Islet precursor cell (in vitro differentiated cells): ENCODE measurements at places on chromosomes 2 and 18.

DNA sequence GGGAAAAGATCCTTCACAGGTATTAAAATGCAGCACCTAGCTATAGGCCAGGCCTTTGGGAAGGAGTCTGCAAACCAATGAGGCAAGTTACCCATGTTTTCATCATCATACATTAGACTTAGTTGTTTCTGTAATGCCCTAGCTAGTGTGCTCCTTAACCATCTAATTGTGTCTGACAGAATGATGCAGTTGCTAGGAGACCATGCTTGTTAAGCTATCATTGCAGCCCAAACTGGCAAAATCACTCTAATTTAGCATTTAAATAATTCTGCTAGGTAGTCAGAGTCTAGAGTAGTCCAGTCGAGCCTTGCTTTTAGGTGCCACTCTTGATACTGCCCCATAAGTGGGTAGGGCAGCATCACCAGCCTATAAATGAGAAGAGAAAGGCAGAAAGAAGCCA lies 34.9 kb downstream of the GAD1 start:
- DNase-seq, result no peak

- no peak for DNase-seq
Observed at GRCh38 chr2:69791045-69791444, 38.4 kb upstream of the GMCL1 start.

DNA sequence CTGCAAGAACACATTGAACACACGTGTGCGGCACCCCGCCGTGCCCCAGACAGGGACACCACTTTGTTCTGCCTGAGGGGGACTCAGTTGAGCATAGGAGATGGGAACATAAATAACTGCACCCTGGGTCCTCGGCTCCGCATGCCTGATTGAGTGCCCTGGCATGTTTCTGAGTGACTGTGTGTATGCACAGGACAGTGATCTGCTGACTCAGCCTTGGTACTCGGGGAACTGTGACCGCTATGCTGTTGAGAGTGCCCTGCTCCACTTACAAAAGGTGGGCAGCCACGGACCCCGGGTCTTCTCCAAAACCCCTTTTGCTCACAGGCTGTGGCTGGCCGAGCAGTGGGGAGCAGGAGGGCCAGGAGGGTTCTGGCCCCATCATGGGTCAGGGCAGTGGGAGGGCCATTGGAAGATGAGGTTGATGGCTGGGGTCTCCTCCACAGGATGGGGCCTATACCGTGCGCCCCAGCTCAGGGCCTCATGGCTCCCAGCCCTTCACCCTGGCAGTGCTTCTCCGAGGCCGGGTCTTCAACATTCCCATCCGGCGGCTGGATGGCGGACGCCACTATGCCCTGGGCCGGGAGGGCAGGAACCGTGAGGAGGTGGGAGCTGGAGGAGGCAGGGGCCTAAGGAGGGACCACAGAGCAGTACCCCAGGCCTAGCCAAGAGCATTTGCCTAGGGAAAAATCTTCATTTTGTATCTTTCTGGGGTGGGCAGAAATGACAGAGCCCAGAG lies 16.9 kb downstream of the SH2D6 start:
- DNase-seq, result no peak

DNA sequence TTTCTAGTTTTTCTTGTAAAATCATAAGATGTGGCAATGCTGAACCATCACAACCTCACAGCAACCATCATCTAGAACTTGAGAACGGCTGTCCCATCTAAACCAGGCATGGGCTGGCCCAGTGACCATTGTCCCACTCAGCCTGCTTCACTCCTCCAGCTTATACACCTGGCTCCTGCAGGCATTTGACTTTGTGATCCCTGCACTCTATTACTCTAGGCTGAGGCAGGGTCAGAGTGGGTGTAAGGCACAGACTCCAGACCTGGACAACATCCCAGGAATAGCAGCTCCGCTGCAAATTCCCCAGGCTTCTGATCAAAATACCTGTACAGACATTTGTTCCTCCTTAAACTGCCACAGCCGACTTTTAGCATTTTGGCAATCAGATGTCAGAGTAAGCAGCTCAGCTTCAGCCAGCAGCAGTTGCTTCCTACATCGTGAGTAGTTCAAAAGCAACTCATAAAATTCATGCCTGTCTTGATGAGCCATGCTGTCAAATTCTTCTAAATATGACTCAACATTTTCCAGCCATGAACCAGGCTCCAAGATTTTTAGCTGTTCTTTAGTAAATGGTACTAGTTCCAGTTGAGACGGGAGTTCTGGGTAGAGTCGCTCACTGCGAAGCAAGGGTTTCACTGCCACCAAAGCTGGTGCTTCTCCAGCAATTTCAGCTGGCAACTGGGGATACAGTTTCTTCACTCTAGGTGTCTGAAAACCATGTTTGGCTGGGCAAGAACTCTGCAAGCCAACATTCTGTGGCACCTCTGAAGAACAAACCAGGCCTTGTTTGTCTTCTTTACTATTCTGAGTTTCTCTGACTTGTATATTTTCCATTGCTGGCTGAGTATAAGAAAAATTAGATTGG lies 12.8 kb downstream of the EPG5 start:
- no peak for DNase-seq

DNA sequence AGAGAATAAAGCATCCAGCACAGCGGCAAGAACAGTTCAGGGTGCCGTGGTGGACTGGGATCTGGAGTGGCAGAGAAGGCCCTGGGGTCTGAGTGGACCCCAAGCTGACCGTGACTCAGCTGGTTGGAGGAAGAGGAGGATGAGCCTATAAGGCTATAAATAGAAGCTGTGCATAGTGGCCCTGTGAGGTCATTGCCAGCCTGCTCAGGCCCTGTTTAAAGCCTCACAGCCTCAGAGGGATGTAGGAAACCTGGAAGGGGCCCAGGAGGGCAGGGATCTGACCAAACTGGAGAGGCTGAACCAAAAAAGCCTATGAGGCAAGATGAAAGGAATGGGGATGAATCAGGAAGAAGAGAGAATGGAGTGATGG lies 11.3 kb upstream of the DES start:
- DNase-seq, result peak; percentile 77

DNA sequence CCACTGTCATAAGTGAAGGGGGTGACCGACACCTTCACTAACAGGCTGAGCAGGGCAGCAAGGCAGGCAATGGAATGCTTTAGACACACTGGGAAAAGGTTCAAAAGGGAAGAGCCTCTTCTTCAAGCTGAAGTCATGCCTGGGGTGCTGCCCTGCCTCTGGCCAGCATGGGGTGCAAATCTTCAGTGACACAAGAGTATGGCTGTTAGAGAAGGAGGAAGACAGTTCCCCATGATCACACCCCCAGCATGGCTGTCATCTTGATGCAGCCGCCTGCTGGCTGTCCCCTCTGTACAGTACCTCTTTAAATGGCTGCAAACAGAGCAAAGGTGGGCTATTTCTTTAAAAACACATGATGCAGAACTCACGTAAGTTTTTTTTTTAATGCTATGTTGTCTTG lies 71.9 kb downstream of the INPP4A start:
- DNase-seq, result no peak

DNA sequence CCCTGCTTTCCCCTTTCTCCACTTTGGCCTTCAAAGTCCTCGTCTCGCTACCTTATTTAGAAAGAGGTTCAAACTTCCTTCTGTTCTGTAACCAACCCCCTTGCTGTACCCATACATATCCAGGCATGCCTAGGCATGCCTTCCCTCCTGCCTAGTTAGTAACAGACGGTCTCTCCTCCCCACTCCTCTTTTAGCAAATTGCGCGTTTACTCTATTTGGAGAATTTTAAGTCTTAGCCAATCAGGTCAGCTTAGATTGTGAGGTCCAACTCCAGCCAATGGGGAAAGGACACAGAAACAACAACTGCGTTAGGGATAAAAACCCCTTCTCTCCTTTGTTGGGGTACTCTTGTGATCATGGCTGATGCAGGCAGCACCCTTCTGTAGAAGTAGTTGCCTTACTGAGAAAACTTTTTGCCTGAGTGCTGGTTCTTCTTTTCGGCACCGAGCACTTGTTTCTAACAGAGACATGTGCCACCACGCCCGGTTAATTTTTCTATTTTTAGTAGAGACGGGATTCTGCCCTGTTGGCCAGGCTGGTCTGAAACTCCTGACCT lies 85.9 kb upstream of the FOXI3 start:
- no peak for DNase-seq

DNA sequence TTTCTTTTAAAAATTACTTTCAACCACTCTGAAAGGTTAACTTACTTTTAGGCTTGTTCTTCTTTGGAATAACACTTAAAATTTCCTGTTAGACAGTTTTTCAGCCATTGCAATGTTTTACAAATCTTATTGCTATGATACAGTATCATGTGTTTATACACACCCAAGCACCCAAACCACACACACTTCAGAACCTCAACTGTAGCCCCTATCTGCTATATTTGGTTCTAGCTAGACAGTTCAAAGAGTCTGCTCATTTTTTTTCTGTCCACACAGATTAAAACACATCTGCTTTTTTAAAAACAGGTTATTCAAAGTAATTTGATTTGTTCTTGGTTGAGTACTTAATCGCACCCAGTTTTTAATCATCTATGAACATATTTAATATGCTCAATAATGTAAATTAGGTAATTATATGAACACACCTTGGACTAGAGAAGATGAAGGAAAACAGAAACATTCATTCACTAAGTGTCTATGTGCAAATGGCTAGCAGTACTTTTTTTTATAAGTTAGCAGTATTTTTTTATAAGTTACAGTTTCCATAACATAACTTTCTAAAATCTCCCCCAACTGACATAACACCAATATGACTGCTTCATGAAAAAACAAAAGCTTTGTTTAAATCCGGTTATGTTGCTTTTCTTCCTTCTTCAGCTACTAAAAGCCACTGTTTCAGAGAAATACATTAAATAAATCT lies 17.6 kb downstream of the FBXO11 start:
- DNase-seq, result no peak

DNA sequence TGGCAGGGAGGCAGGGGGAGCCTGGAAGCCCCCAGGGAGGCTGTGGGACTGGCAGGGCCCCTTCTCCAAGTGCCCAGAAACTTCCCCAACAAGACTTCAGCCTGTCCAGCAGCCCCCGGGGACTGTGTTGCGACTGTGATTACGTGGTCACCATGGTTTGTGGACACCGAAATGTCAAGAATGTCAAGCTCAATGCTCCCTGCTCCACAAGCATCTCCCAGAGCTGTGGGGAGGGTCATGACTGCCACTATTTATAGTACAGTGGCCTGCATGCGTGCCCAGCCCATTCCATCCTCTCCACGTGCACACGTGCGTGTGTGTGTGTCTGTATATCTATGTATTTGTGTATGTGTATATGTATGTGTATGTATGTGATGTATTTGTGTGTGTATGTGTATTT lies 93.8 kb upstream of the MBOAT2 start:
- DNase-seq, result peak; percentile 75

DNA sequence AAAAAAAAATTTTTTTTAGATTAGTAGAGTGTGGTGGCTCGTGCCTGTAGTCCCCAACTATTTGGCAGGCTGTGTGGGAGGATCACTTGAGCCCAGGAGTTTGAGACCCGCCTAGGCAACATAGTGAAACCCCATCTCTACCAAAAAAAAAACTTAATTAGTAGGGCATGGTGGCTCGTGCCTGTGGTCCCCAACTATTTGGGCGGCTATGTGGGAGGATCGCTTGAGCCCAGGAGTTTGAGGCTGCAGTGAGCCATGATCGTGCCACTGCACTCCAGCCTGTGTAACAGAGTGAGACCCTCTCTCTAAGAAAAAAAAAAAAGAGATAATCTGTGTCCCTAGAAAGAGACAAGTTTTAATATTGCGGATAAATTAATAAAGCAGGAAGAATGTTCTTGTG lies 8.8 kb downstream of the GPR55 start:
- peak; percentile 18 for DNase-seq

DNA sequence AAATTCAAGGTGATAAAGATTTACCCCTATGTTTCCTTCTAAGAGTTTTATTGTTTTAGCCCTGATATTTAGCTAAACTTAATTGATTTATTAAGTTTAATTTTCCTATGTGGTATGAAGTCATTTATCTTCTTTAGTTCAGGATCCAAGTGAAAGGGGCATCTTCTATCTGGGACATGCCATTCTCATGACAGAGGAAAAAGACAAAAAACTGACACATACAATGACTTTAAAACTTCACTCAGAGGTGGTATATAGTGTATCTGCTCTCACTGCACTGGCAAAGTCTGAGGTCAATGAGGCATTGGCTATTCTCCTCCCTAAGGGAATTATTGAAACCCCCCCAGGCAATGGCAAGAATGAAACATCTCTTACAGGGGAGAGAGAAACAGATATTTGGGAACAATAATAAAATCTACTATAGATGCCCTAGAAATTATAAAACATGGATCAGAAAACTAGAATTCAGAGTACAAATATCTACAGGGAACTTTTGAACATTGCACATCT lies 237.4 kb downstream of the MYCN start:
- no peak for DNase-seq

DNA sequence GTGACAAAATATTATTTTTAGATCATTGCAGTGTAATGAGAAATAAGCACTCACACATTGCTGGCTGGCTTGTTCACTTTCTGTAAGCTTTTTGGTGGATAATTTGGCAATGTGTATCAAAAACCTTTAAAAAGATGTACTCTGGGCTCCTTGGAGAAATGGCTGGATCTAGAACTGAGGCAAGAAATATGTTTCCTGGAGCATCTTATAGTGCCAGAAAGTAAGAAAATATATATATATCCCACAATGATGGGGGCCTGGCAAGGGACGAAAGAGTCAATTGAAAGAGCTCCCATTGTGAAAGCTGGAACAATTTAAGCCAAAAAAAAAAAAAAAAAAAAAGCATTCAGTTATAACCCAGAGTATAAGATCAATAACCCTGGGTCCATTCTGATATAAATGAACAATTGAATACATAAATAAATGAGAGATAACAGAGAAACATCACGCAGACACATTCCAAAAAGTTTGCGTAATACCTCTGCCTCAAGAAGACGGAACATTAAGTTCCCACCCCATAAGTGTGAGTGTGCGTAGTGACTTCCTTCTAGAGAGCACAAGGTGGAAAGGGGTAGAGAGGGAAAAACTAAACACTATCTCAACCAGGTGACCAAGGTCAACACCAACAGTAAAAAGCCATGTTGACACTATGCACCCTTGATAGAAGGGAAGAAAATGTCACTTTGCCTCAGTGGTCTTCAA lies 77.5 kb downstream of the BIN1 start:
- DNase-seq, result peak; percentile 4

DNA sequence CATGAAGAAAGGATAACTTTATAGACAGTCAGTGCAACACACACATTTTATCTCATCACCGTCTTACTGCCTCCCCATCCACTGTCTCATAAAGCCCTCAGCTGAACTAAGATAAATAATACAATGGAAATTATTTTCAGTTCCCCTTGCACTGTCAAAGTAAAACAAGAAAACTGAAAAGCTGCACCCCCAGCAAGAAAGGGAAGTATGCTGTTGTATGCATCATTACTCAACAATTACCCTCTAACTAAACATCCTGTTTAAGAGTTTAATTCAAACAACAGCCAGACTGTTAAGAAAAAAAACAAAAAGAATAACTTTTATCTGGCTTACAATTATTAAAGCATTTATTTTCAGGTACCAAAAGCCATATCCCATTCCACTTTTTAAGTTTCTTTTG lies 25.0 kb downstream of the MPPE1 start:
- no peak for DNase-seq

DNA sequence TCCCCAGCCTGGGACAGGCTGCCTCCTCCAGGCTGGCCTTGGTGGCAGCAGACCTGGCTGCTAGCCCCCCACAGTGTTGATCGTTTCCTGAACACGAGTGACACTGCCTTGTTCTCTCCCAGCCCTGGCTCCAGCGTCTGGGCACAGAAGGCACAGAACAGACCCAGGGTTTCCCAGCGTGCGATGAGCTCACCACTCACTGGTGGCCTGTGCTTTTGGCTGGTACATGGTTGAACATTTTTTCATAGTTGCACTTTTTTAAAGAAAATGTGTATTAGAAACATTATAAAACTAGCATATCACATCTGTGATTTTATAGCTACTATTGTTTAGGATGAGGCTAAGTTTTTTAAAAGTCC lies 40.9 kb downstream of the SCTR start:
- DNase-seq, result peak; percentile 42
